ENCODE measurements at places on chromosomes 7 and 10. TPM values are rescaled to one million over a fixed set of nuclear protein-coding genes. Genes with fewer than 3 reads are reported as not detected.

The FAM25C gene
- total RNA-seq: not detected

DNA sequence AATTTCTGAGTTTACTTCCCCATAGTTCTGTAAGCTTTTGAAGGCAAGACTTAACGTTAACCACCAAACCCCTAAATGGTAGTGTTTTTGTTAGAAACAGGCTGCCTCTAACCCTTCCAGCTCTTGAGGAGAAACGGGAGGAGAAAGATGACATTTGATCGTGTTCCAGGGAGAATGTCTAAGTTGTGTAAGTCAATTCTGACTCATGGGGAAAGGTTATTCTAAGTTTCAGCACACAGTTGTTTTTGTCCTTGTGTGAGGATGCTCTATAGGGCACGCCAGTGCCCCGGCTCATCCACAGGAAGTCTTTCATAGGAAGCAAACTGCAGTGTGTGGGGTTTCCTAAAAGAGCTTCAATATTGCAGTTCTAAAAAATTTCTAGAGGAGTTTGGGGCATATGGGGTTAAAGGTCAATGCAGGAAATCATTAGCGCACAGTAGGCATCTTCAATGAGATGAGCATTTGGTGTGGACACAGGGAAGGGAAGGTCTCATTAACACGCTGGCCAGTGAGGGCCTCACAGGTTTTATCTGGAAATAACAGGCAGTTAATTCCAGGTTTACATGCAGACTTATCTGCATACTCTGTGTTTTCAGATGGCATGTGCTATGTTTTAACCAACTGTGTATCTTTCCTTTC lies 638.2 kb upstream of the IGFBP3 start:
- DNase-seq: no peak

- DNase-seq: no peak
Measured at GRCh38 chr10:530717-531116, 158.8 kb downstream of the DIP2C start.

DNA sequence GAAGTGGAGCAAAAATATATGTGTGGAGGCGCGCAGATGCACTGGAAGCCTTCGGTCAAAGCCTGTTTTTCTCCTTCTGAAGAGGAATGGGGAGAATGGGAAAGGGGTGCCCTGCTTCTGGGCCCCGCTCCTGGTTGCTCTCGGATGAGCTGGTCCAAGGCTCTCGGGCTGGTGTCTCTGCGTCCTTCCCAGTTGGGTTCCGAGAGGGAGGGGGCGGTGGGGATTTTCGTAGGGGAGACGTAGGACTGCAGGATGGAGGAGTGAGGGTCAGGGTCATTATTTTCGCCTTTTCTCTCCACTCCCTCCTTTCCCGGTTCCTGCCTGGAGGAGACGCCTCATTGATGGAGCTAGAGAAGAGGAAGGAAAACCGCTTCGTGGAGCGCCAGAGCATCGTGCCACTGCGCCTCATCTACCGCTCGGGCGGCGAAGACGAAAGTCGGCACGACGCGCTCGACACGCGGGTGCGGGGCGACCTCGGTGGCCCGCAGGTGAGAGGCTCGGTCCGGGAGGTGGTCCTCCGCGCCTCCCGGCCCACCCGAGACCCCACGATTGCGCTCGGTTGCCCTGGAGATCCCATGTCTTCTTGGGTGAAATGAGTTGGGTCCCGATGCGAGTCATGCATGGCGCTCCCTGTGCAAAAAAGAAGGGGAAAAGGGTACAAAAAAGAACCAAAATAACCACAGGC lies 790 bp downstream of the ADAM22 start:
- DNase-seq: peak; percentile 9

DNA sequence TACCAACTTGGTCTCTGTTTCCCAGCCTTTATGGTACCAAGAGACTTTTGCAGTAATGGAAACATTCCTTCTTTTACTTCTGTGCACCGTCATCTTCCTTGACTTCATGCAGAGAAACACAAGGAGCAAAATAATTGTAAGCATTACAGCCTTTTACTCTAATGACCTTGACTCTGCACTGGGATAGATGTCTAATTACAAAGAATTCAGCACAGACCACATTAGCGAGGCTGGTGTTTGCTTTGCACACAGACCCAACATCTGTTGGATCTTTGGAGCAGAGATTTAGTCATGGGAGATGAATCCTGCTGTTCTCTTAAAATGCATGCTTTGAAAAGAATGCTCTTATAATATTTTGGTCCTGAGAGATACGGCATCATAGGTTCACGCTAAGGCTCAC lies 261.6 kb downstream of the TWIST1 start:
- DNase-seq: no peak

Measured in dermis microvascular lymphatic vessel endothelial cell (primary cell).